ENCODE measurements at places on chromosomes 3 and 15. TPM values are rescaled to one million over a fixed set of nuclear protein-coding genes. Genes with fewer than 3 reads are reported as not detected.

- no peak for DNase-seq
Measured at GRCh38 chr3:45034612-45035252, 8.6 kb downstream of the CLEC3B start.

DNA sequence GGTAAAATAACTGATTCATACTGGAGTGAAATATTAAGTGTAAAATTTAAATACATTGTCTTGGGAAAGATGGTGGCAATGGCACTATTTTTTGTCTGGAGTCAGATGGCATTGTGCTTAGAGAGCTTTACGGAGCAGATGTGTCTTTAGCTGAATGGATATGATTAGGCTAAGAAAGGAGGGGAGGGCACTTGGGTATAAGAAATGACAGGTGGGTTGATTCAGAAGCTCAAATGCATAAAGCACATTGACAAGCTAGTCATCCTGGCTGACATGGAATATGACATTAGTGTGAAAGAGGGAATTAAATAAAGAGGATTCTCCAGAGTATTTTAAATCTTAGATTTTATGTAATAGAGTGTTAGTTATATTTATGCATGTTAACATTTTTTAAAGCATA is 570.1 kb upstream of the CBLB start:
- no peak for DNase-seq

- no peak for DNase-seq
Measured at GRCh38 chr3:31305340-31305739, 227.4 kb upstream of the STT3B start.

DNA sequence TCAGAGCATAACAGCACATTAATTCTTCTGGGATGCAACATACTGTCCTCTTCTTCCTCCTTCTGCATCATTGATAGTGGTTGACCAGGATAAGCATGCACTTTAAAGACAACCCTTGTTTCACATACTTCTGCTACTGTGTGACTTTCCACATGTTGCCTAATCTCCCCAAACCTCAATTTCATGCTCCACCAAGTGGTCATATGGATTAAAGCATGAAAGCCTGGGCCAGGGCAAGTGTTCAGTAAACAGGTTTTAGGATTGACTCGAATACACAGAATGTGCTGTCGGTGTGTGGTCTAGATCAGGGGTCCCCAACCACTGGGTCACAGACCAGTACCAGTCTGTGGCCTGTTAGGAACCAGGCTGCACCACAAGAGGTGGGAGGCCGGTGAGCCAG is 22.5 kb upstream of the BFSP2 start:
- no peak for DNase-seq

DNA sequence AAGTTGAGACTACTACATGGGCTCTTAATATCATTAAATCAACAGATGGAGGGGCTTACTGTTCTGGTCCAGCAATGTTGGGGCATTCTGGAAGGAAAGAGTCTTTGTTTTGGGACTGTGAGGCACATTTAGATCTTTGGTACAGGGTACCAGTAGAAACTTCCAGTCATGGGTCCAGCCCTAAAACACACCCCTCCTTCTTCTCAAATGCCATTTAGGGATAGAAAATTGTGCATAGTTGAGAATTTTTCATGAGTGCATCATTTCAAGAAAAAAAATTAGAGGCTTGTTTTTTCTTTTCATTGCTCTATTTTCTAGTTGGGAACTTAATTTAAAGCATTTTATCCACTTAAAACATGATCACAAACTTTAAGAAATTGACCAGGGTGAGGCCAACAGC is 4.1 kb upstream of the RTP1 start:
- no peak for DNase-seq

- DNase-seq: no peak
Measured at GRCh38 chr15:90789462-90789861, 72.3 kb downstream of the BLM start.

DNA sequence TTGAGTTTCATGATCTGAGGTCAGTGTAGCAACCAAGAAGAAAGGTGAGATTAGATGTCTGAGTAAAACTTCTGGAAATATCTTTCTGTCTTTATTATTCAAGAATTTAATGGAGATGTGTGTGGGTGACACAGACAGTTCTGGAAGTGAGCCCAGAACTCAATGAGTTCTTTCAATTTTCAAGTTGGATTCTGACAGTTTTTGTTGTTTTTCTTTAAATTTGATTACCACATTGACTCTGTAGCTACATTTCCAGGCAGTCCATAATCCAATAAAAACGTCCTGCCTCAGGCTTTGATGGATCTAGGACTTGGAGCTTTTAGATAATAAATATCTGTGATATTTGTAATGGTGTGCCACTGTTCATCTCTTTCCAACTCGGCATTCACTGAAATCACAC is 3.9 kb upstream of the PARP14 start:
- DNase-seq: no peak

- no peak for DNase-seq
Measured at GRCh38 chr3:107077391-107077790, 299.8 kb upstream of the CCDC54 start.

DNA sequence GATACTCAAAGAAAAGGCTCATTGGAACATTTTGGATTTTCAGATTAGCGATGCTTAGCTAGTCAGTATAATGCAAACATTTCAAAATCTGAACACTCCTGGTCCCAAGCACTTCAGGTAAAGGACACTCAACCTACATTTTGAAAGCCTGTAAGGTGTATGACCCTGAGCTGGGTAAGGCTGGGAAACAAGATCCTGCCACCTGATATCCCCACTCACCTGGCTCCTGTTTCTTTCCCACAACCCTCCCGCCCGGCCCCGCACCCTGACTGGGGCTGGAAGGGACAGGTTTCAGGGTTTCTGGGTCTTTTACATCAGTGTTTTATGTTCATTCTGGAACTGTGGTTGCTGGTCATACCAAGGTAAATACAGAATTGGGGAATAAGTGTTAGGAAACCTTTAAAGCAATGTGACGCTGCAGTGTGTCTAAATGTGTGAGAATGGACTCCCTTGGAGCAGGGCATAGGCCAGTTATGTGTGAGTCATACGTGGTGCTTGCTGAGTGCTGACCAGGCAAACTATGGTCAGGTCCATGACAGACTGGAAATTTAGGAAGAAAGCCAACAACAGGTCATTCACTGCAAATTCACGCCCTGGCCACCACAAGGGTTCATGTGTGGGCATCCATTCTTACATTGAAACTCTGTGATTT is 22.9 kb downstream of the CTXND1 start:
- DNase-seq: no peak

GRCh38 chr3:113212150-113212843 is 940 bp downstream of the BOC start:
- DNase-seq: peak; percentile 64

DNA sequence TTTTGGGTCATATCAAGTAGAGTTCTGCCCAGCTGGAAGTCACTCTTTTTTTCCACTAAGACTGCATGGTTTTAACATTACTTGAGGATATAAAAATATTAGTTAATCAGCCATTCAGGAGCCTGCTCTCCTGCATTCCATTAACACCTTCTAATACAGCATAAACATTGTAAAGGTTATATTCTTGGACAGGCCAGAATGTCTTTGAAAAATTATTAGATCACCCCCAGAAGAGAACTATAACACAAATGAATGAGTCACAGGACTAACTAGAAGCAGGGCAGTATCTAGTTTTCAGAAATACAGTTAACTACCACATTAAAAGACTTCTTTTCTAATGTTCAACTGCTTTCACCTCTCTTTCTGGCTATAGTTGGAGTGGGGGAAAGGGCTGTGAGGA is 80.9 kb downstream of the THBS1 start:
- DNase-seq: no peak

GRCh38 chr3:7567160-7567559 is 706.2 kb downstream of the GRM7 start:
- DNase-seq: no peak

GRCh38 chr3:67704322-67704721 is 49.9 kb upstream of the SUCLG2 start:
- no peak for DNase-seq

GRCh38 chr15:50181201-50181968 is 611 bp upstream of the SLC27A2 start:
- peak; percentile 57 for DNase-seq

DNA sequence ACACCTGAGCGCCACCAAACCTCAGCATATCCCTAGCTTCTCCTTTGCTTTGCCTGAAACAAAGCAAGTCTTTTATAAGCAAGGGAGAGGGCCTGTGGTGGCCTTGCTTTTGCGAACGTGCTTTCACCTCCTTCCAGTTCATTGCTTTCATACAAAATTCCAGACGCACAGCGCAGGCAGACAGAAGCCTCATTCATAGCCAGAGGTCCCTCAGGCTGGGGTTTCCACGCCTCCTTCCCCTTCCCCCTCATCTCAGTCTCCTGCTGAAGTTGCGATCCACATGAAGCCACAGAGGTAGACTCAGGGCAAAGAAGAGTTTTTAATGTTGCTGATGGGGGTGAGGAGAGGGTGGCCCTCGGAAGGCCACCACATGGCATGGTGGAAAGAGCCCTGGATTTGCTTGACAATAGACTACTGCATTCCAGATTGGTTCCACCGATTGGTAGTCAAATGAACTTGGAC is 59.4 kb upstream of the FLNB start:
- no peak for DNase-seq

DNA sequence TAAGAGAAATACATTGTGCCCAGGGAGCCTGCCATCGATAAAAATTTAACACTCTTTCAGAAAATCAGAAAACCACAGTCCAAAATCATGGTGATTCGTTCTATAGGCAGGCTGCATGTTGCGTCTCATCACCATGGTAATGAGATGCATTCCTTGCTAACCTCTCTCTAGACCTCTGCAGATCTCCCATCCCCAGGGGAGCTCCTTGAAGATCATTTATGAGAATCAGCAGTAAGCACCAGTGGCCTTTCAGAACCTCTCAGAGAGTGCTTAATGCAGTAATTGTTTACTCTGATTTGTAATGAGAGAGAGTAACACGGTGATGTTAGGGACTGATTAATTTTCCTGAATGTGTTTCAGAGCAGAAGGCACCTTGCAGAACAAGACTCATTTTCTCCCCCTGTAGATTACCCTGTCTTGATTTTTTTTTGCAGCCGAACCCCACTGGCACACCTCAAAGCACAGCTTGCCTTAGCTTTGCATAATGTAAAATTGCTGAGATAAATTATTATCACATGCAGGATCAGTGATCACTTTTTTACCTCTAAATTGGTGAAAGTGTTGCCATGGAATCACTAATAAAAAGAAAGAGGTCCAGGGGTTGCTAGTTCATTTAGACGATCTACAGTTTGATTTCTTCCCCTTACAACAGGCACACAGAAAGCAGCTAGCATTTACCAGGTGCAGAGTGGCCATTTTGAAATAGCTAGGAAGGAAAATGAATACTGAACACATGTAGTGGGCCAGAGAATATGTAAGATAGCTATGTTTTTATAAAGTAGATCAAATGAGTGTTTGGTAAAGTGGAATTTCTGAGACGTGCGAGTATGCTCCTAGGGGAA is 98.9 kb upstream of the CHL1 start:
- peak; percentile 2 for DNase-seq

DNA sequence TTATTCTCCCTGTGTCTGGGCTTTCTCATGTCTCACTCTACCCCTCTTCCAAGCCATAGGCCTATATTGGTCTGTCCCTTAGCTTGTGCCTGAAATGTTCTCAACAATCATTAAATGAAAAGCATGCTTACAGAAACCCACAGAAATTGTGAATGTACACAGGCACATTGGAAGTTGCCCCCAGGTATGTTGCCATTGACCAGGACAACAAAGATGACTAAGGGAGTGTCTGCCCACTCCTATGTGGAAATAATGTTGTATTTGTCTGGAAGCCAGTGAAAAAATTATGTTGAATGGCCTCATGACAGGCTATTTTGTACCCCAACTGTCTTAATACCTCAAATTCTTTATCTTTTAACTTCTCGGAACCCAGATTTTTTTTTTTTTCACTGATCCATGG is 102.0 kb downstream of the TPRG1 start:
- no peak for DNase-seq

DNA sequence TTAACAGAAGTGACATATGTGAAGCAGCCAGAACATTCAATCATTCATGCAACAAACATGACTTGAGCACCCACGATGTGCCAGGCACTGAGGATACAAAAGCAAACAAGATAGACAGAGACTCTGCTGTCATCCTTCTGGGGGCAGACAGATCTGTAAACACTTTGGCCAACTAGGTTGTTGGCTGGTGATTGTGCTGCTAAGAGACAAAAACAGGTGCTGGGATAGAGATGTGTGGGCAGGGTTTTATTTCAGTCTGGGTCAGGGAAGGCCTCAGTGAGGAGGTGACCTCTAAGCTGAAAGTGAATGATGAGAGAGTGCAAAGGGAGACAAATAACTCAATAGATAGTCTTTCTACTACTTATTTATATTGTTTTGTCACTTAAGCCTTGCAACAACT is 147.0 kb upstream of the VEPH1 start:
- no peak for DNase-seq

- DNase-seq: no peak
Measured at GRCh38 chr3:160444411-160444810, 5.2 kb downstream of the TRIM59 start.

DNA sequence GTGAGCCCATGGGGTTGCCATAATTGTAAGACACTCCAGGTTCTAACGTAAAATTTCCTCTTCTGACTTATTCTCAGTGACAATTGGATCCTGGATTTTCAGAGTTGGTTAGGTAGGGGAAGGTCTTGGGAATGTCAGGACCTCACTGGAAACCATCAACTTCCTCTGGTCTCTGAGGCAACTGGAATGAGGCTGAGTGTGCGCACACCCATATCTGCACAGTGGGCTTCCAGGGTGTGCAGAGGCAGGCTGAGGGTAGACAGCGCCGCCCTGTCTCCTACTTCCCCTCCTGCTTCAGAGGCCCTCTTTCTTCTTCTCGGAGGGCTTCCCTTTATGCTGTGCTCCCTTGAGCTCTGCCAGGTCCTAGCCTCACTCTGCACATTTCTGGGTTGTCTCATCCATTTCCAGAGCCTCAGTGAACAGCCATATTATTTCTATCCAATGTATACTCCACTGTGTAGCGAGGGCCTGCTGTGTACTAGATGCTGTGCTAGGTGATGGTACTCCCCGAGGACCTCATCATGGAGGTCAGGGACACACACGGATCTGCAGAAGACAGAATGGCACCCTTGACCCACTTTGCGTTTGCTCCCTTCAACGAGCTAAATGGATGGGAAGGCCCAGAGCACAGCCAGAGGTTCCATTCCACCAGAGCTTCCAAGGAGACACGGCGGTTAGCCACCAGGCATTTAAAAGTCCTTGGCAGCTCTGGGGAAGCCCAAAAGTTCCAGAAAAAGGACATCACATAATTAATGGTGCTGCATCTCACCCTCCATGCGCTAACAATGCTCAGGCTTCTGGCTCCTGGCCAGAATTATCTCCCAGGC is 18.3 kb downstream of the ACAA1 start:
- DNase-seq: peak; percentile 17

Gene APBA2
- 13.9 TPM for total RNA-seq

Gene SEMA6D
- total RNA-seq: 5.5 TPM

Gene FSIP1
- total RNA-seq: 0.15 TPM

Gene SCAMP5
- total RNA-seq: 23.0 TPM

Gene KCNMB2
- not detected for total RNA-seq

Gene VILL
- 5.0 TPM for total RNA-seq

Gene DUOX1
- 0.24 TPM for total RNA-seq

Gene ALS2CL
- total RNA-seq: 4.9 TPM

Gene MORC1
- not detected for total RNA-seq

Gene TMEM40
- not detected for total RNA-seq

Data from H7 (cell line).